Amniotic stem cell (primary cell): ENCODE measurements at places on chromosomes 2 and 18.

- DNase-seq, result peak; percentile 53
Measured at GRCh38 chr2:54336136-54336976, 80.3 kb upstream of the TSPYL6 start.

DNA sequence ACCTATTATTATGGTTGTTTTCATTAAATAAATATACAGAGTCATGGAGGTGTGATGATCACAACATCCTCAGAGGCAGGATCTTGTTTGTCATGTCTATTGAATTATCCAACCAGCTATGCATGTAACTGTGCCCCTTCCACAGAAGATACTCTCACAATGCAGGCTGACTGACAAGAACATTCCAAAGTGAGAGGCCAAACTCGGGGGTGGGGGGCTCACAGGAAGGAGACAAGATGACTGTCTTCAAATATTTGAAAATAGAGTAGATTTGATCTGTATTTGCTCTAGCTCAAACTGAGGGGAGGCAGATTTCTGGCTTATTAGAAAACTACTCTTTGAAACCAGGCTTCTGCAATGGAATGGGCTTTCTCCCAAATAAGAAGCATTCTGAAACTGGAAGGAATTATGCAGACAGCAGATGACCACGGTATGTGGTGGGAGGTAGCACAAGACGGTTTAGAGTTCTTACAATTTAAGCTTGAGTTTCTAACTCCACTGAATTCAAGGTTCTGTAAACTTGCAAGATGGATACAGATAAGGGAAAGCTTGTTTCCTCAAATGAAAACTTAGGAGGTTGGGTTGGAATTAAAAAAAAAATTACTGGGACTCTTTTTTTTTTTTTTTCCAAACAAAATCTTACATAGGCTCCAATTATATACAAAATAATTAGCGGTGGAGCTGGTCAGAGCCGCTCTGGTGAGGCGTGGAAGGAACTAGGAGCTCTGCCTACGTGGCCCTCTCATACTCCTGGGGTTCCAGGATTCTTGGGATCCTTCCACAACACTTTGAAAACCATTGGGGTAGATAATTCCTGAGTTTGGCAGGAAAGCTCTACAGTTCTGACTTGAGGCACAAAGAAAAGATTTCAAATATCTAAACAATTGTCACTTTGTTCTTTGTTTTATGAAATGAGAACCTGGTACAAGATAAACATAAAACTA, 79.3 kb downstream of the PLA2R1 start:
- no peak for DNase-seq

DNA sequence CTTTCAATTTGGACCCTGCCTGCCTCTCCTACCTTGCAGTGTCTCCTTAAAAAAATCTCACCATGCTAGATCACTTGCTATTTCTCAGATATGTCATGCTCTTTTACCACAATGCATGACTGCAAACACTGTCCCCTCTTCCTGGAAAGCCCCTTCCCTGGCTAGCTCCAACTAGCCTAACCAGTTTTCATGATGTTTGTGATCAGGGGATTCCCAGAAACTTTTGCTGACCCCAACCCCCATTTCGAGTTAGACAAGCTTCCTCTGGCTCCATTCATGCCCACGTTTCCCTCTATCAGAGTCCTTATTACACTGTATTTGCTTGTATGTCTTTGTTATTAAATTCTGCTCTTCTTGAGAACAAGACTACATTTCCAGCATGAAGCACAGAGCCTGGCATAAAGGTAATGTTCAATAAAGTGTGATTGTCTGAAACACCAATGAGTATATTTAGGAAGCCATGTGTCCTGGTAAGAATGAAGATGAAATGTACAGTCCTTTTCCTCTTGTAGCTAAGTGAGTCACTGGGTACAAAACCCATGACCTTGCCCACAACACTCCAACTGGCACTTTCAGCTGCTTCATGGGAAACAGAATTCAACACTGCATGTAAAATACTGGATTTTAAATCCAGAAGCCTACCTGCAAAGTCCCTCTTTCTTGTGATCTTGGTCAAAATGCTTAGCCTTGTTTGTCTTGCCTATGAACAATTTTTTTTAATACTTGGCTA, 62.0 kb upstream of the ATL2 start:
- no peak for DNase-seq

GRCh38 chr2:177606636-177607035, 214.1 kb downstream of the AGPS start:
- DNase-seq, result no peak

- no peak for DNase-seq
Measured at GRCh38 chr2:47899915-47900816, 6.1 kb downstream of the FBXO11 start.

- DNase-seq, result no peak
Measured at GRCh38 chr2:153043385-153043784, 325.0 kb downstream of the ARL6IP6 start.

DNA sequence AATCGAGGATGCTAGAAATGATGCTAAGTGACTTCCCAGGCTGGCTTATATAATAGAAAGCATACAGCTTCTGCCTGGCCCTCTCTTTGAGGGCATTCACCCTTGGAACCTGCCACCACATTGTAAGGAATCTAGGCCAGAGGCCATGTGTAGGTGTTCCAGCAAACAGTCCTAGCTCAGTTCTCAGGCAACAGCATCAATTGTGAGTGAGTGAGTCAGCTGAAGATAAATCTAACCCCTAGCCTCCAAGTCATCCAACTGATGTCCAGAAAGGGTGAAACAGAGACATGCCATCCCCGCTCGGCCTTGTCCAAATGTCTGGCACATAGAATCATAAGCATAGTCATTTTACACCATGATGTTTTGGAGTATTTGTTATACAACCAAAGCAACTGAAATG, 324.3 kb upstream of the KLHL14 start:
- DNase-seq, result no peak

- no peak for DNase-seq
Measured at GRCh38 chr2:75656563-75656962, 10.0 kb downstream of the MRPL19 start.

GRCh38 chr18:78407466-78407844, 572.2 kb upstream of the SALL3 start:
- DNase-seq, result no peak
